CD4-positive, alpha-beta memory T cell (primary cell): ENCODE measurements at places on chromosomes 16 and 17. TPM values are rescaled to one million over a fixed set of nuclear protein-coding genes. Genes with fewer than 3 reads are reported as not detected.

DNA sequence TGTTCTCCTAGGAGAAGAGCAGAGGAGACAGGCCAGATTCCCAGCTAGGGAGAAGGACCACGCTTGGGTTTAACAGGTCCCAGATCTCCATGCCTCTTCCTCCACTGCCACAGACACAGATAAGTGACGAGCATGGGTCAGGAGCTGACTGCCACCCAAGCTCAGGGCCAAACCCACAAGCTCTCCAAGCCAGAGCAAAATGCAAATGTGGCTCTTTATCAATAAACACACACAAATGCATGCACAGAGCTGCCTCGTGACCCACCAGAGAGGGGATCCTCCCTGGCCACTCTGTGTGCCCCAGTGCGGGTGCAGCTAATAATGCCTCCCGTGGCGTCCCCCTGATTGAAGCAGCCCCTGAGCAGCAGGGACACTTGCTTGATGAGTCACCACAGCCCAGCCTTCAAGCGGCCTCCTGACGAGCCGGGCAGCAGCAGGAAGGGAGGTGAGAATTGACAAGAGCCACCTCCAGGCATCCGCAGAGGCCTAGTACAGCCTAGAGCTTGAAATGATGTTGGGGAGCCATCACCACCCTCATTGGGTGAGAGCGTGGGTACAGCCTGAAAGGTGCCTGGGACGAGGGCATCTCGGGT is 143.9 kb downstream of the CCDC182 start:
- peaks cover 88% of the 10 kb centered on the region for H3K4me1 ChIP-seq
- DNase-seq = no peak
- H3K27ac ChIP-seq = peak overlapping the region; percentile 45
- no peak overlapping the region for H3K4me3 ChIP-seq

DNA sequence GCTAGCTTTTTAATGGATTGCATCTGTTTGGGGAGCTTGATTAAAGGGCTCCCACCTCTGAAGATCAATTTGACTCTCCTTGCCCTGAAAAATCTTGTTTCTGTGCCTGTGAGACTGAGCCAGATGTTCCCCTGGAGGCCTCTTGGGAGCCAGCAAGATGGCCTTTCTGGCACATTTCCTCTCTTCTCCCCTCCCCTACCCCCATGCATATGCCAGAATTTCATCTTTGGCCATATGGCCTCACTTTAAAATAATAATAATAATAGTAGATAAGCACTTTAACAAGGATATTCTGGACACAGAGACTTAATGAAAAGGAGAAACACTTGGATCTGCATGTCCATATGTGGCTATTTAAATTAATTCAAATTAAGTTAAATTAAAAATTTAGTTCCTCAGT is 144.1 kb upstream of the CES5A start:
- H3K36me3 ChIP-seq = no peaks in the 10 kb centered on the region
- no peak overlapping the region for H3K4me3 ChIP-seq
- H3K4me1 ChIP-seq = no peaks in the 10 kb centered on the region
- no peak overlapping the region for H3K27ac ChIP-seq

GRCh38 chr17:60103957-60104356 is 25.2 kb upstream of the HEATR6 start:
- DNase-seq = no peak
- peaks cover 3% of the 10 kb centered on the region for H3K4me1 ChIP-seq
- H3K4me3 ChIP-seq = no peak overlapping the region
- H3K27me3 ChIP-seq = no peaks in the 10 kb centered on the region

- DNase-seq = no peak
- no peak overlapping the region for H3K4me3 ChIP-seq
- no peak overlapping the region for H3K27ac ChIP-seq
- H3K27me3 ChIP-seq = no peaks in the 10 kb centered on the region
- peaks cover 20% of the 10 kb centered on the region for H3K4me1 ChIP-seq
These were observed 21.7 kb downstream of the AXIN2 start for GRCh38 chr17:65539630-65540266.

DNA sequence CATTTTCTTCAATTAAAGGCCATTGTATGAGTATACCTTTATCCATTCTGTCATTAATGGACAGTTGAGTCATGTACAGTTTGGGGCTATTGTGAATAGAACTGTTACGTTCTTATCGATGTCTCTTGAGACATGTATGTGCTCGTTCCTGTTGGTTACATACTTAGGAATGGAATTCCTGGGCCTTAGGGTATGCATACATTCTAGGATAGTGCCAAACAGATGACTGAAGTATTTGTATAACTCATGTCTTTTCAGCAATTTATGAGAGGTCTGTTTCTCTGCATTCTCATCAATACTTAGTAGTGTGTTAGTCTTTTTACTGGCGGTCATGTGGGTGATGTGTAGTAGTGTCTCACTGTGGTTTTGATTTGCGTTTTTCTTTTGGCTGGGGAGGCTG is 81.2 kb downstream of the USP22 start:
- H3K27ac ChIP-seq = no peak overlapping the region
- H3K4me3 ChIP-seq = no peak overlapping the region
- H3K36me3 ChIP-seq = no peaks in the 10 kb centered on the region
- no peak for DNase-seq
- H3K4me1 ChIP-seq = no peaks in the 10 kb centered on the region

DNA sequence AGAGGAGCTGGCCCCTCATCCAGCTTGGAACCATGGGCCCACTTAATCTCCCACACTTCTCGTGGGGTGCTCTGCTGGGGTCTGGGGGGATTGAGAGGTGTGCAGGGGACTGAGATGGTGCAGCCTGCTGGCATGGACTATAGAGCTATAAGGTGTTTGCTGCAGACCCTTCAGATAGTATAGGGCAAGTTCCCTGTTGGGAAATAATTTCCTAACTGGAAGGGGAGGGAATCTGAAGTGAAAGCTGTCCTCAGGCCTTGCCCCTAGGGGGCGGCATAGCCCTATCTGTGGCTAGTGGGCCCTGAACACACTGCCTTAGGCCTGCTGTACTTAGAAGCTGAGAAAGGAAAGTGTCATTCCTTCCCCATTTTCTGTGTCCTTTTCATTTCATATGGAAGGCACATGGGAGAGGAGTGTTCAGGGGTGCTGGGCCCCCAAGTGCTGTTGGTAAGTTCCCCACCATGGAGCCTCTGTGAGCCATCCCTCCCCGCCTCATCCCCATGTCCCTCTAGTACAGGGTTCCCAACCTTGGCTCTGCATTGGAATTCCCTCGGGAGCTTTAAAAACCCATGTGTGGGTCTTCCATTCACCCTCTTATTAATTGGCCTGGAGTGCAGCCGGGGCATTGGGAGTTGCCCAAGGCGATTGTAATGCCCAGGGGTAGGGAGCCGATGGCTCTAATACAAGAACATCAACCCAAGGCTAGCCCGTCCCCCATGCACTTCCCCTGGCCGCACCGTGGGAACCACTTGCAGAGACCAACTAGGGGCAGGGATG is 19.7 kb downstream of the GOSR2 start:
- H3K4me3 ChIP-seq = no peak overlapping the region
- peaks cover 17% of the 10 kb centered on the region for H3K4me1 ChIP-seq
- DNase-seq = peak; percentile 29
- no peaks in the 10 kb centered on the region for H3K27me3 ChIP-seq

- no peak overlapping the region for H3K27ac ChIP-seq
- no peak overlapping the region for H3K4me3 ChIP-seq
- no peak for DNase-seq
- H3K36me3 ChIP-seq = peaks cover 19% of the 10 kb centered on the region
- peaks cover 42% of the 10 kb centered on the region for H3K4me1 ChIP-seq
These were observed 5.0 kb downstream of the CCDC47 start for GRCh38 chr17:63768433-63768832.

GRCh38 chr17:66858226-66859083 is 23.5 kb downstream of the CACNG5 start:
- no peaks in the 10 kb centered on the region for H3K36me3 ChIP-seq
- no peak overlapping the region for H3K27ac ChIP-seq
- no peak overlapping the region for H3K4me3 ChIP-seq
- DNase-seq = no peak

DNA sequence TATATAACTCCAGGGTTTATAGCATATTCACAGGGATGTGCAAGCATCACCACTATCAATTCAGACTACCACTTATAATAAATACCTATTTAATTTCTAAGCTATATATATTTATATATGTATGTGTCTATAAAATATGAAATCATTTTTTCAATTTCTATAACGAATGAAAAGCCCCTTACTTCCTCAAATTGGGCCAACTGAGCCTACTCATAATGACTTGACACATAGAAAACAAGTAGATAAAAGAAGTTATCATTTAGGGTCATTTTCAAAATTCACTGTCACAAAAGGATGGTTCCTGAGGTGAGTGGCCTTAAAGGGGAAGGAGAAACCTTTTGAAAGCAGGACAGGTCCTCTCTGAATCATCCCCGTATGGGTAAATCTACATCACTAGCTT is 114.1 kb downstream of the ADCY9 start:
- no peak for DNase-seq
- no peak overlapping the region for H3K27ac ChIP-seq
- peaks cover 16% of the 10 kb centered on the region for H3K4me1 ChIP-seq
- H3K4me3 ChIP-seq = no peak overlapping the region
- H3K27me3 ChIP-seq = no peaks in the 10 kb centered on the region

DNA sequence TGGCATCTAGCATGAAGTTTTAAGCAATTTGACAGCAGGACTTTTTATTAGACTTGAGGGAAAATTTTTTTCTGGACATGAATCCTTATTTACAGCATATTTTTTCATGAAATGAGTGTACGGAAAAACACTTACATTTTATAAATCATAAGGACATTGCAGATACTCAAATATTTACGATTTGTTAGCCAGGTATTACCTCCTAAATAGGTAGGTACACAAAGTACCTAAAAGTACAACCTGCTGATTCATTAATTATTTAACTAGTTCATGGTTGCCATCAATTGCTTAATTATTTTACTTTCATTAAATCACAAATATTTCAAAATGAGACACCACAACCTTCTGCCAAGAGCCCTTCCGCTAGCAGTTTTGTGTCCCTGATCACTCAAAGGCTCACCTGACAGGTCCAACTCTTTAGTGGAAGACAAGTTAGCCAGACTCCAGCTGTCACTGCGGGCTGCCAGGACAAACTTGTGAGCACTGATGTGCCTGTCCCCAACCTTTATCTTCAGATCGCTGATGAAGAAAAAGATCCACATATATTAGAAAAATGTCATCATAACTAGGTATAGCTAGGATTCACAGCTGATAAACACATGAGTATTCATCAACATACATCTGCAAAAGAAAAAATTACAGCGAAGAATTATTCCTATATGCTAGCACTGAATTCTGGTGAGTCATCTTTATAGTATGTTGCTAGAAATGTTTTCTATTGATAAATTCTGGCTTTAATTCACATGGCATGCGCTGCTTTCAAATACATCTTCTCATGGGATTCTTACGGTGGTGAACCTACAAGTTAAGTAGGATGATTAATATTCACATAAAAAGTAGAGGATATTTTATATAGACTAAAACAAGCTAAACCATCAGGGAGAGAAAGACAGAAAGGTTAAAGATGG is 28.2 kb downstream of the ANKFY1 start:
- H3K27me3 ChIP-seq = no peaks in the 10 kb centered on the region
- H3K4me1 ChIP-seq = peaks cover 21% of the 10 kb centered on the region
- no peak overlapping the region for H3K4me3 ChIP-seq
- no peak overlapping the region for H3K27ac ChIP-seq
- peaks cover 23% of the 10 kb centered on the region for H3K36me3 ChIP-seq

DNA sequence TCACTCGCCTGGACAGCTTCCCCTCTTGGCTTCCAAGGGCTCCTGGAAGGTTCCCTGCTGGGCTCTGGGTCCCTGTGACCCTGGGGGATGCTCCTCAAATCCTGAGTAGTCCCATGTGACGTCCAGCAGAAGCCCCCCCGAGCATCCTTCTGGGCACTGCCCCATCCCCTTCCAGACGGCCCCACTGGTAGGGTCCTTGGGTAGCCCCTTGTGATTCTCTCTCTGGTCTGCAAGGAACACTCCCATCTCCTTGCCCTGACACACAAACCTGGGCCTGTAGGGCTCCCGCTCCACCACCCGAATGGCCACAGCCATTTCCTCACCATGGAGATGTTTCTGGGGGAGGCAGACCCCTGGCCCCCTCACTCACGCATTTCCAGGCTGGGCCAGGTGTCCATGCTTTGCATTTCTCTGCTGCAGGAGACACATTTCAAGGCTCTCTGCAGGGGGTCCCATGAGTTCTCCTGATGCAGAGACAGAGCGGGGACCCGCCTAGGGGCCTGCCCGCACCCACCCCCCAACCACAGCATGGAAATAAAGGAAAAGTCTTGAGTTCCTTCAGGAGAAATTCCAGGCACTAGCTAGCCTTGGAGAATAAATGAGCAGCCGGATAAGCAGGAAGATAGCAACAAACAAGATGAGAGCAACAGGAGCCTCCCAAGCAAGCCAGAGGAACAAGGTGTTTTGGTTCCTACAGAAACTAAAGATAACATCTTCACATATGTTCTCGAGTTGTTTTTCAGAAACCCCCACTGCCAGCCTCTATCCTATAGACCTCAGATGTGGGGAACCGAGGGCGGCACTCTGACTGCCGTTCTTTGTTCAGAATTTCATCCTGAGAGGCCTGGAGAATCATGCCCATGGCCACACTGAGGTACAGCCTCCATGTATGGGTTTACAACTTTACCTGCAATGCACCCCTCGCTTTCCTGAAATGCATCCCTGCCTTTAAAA is 128.8 kb downstream of the MGAT5B start:
- peak; percentile 54 for DNase-seq
- no peaks in the 10 kb centered on the region for H3K27me3 ChIP-seq
- peak overlapping the region; percentile 9 for H3K4me3 ChIP-seq
- H3K36me3 ChIP-seq = no peaks in the 10 kb centered on the region
- H3K27ac ChIP-seq = peak overlapping the region; percentile 79

DNA sequence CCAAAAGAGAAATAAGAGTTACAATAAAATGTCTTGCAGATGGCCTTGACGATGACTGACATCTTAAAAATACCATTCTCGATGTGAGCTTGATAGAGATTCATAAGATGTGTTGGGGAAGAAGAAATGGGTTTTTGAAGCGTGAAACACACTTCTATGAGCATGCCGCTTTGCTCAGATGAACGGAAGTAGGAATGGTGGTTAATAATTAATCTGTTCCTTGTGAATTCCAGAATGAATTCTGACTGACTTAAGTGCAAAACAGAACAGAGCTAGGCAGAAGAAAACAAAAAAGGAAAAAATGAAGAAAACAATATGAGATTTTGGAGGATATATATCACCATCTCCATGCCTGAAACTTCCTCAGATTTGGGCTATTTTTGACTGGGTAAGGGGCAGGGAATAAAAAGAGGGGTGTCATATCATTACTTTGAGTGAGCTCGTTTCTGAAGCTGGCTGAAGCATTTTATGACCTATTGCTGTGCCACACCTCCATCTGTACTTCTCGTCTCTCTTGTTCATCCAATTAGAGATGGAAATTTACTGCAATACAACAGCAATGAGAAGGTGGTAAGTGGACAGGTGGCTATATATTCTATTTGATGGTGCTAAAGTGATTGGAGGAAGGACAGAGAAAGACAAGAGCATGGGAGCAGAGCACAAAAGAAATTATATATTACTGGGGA is 1152.0 kb upstream of the CDH8 start:
- H3K4me3 ChIP-seq = no peak overlapping the region
- H3K4me1 ChIP-seq = no peaks in the 10 kb centered on the region
- no peaks in the 10 kb centered on the region for H3K27me3 ChIP-seq
- no peak overlapping the region for H3K27ac ChIP-seq
- no peaks in the 10 kb centered on the region for H3K36me3 ChIP-seq
- no peak for DNase-seq

Gene SECTM1
- 5.3 TPM for total RNA-seq

Gene SULT1A2
- 0.25 TPM for total RNA-seq

Gene ODAD4
- total RNA-seq = 0.20 TPM

Gene CIITA
- 1.5 TPM for total RNA-seq

Gene ITGB3
- not detected for total RNA-seq

Gene CSF3
- not detected for total RNA-seq

Gene C1QTNF1
- total RNA-seq = not detected

Gene TP53TG3B
- total RNA-seq = not detected

Gene RAP1GAP2
- total RNA-seq = 9.9 TPM
